ENCODE measurements at places on chromosomes 7 and 10.

GRCh38 chr10:628386-629045 is 61.0 kb downstream of the DIP2C start:
- no peak for DNase-seq

- DNase-seq = no peak
These were observed 35.7 kb upstream of the PLEKHA1 start for GRCh38 chr10:122338609-122339441.

DNA sequence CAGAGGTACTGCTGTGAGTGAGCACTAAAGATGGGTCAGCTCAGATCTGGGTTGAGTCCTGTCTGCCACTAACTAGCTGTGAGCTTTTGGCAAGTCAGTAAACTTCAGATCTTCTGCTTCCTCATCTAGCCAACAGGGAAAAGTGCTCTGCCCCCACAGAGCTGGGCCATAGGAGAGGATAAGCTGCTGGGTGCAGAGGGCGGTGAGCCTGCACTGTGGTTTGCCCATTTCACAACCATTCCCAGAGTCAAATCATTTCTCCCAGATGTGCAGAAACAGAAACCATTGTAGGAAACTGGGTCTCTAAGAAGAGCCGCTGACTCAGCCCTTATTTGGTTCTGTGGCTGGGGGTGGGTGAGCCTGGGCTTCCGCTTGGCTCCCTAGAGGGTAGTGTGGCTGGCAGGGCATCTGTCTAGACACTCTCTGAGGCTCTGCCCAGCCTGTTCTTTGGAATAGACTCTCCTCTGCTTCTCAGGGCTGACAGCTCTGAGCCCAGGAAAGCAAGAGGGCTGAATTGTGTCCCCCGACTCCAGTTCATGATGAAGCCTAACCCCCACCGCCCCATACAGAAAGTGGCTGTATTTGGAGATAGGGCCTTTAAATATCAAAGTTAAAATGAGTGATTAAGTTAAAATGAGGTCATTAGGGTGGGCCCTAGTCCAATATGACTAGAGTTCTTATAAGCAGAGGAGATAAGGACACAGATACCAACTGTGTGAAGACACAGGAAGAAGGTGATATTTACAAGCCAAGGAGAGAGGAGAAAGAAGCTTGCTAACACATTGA is 29.5 kb upstream of the ARHGAP22 start:
- peak; percentile 81 for DNase-seq

GRCh38 chr7:155682484-155682883 is 38.0 kb downstream of the RBM33 start:
- no peak for DNase-seq

DNA sequence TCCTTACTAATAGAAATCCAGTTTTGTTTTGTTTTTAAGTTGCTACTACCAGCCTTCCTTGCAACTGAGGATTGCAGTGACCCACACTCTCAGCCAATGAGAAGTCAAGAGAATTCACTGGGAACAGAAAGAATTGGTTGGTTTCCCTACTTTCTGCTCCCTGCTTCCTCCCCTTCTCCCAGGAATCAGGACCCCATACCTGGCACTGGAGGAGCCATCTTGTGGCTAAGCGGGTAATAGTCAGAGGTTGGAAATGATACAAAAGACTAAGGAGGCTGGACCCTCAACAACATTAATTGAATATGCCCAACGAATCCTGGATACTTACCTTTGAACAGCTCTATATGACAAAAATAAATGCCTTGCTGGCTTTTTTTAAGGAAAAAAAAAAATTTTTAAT is 6.3 kb downstream of the TMEM176A start:
- no peak for DNase-seq

DNA sequence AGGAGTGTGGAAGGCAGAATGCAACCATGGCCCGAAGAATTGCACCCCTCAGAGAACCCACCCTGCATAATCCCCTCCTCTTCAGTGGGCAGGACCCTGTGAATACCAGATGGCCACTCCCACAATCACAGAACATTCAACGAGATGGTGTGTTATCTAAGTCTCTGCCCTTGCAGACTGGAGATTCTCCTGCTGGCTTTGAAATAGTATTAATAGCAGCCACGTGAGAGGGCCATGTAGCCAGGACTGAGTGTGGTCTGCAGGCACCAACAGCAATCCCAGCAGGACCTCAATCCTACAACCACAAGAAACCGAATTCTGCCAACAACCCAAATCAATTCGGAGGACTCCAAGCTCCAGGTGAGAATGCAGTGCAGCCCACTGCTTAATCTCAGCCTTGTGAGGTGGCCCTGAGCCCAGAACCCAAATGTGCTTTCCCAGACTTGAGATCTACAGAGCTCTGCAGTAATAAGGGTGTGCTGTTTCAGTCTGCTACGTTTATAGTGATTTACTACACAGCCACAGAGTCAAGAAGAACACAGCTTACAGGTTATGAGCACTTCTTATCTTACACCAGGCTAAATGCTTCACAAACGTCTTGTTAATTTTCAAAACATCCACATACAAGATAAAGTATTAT is 72.1 kb downstream of the VOPP1 start:
- no peak for DNase-seq

- DNase-seq = peak; percentile 2
These were observed 59.5 kb downstream of the CACNA2D1 start for GRCh38 chr7:82384051-82384464.

Measured in activated CD4-positive, alpha-beta T cell treated with anti-CD3 and anti-CD28 coated beads, Interleukin-10, Interleukin-2, amounts not matched to agents 100 ng/mL and 50 ng/mL, durations not matched to agents 16 hours and 8 hours (primary cell).